ENCODE measurements at places on chromosomes 16 and 17.
A peak's percentile ranks its signal among the peaks of the same experiment; 100 is the strongest.

DNA sequence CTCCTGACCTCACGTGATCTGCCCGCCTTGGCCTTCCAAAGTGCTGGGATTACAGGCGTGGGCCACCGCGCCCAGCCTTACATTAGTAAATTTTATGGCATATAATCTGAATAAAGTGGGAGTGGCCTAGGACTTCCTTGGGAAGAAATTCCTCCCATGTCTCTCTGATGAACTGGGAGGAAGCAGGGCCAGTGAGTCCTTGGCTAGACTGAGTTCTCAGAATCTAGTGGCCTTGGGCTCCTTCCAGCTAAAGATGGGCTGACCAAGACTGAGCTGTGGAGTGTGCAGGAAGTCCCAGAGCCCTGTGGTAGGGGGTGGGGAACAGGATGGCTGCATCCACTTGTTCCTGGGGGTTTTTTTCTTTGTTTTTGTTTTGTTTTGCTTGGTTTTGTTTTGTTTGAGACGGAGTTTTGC, 10.0 kb upstream of the NAGLU start:
- no peak for DNase-seq

DNA sequence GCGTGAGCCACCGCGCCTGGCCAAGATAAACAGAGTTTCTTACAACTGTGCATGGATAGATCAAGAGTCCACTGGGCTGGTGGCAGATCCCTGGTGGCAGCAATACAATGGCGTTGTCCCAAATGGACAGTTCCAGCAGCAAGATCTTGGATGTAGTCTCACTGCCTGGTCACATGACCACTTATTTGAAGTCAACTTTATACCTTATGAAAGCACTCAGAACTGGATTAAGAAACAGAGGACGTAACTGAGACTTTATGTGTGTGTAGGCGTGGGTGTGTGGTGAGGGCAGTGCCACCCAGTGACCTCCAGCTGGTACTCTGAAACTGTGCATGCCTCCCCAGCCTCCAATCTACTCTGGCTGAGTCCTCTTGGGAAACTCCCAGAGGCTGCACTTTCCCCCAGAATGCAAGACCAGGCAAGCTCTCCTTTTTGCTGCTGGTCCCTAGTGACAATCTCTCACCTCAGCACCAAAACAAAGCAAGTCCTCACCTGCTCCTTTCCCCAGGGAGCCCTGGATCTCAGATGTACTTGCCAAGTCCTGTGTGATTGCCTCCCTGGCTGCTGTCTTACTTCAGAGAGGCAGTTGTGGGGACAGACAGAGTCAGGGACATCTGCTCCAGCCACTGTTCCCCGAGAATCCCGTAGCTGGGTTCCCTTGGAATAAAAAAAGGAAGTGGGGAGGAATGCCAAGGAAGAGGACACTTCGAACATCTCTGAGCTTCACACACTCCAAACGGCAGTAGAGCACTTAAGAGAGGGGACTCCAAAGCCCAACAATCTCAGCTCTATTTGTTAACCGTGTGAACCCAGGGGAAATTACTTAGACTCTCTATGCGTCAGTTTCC, 11.7 kb upstream of the ST6GALNAC2 start:
- no peak for DNase-seq

- DNase-seq, result no peak
Observed at GRCh38 chr17:56819431-56820145, 14.1 kb downstream of the C17orf67 start.

DNA sequence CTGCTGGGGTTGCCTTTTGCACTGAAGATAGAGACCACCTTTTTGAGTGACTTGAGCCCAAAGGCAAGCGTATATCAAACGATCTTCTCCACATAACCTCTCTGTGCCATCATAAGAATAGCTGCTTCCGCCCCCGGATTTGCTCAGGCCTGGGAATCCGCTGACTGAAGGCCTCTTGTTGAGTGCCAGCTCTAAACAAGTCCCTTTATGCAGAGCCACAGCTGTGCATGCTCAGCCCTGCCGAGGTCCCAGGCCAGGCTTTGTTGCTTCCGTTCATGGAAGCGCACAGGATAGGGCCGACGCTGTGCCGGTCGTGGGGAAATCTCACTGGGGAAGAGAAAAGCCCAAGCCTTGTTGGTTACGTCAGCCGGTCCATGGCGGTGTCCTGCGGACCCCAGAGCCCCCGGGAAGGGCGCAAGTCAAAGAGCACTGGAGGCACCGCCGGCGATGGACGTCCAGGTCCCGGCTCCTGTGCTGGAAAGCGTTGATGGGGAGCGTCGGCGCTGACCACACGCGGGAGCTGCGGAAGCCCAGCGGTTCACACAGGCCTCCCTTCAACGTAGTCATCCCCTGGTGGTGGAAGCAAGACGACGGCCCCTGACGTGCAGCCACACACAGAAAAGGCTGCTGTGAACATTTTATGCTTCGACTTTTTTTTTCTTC, 23.5 kb upstream of the RPL13 start:
- DNase-seq, result peak; percentile 43

- DNase-seq, result no peak
Observed at GRCh38 chr17:62750631-62751051, 57.5 kb downstream of the MARCHF10 start.
